ENCODE measurements at places on chromosomes 13 and 19.

GRCh38 chr19:23558541-23558940, 128.5 kb downstream of the ZNF675 start:
- no peak for DNase-seq

DNA sequence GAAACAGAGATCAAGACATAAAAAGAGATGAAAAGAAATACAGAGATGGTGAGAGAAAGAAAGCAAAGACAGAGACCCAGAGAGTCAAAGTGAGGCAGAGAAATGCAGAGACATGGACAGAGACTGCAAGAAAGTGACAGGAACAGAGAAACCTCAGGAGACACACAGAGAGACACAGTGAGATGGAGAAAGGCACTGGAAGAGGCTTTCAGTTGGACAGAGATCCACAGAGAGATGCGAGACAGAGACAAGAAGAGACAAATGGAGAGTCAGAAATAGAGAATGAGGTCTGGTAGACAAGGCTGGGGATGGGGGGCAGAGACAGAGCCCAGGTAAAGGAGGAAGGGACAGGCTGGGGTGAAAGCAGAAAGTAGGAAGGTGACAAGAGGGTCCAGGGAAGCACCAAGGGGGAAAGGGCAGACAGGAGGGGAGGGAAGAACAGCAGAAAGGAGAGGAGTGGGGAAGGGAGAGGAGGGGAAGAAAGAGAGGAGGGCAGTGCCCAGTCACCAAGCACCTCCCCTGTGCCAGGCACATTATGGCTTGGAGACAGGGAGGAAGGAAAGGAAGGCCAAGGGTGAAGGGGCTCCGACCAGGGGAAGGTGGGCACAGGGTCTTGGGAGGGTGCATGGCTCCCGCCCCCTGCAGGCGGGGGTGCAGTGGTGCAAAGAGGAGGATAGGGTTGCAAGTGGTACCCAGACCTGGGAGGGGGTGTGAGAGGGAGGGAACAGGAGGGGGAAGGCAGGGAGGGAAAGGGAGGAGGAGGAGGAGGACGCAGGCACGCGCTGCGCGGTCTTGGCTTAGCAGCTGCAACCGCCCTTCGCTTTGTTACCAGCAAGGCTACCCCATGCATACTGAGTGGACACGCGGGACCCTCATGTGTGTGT, 38.4 kb downstream of the DEDD2 start:
- DNase-seq = peak; percentile 3

DNA sequence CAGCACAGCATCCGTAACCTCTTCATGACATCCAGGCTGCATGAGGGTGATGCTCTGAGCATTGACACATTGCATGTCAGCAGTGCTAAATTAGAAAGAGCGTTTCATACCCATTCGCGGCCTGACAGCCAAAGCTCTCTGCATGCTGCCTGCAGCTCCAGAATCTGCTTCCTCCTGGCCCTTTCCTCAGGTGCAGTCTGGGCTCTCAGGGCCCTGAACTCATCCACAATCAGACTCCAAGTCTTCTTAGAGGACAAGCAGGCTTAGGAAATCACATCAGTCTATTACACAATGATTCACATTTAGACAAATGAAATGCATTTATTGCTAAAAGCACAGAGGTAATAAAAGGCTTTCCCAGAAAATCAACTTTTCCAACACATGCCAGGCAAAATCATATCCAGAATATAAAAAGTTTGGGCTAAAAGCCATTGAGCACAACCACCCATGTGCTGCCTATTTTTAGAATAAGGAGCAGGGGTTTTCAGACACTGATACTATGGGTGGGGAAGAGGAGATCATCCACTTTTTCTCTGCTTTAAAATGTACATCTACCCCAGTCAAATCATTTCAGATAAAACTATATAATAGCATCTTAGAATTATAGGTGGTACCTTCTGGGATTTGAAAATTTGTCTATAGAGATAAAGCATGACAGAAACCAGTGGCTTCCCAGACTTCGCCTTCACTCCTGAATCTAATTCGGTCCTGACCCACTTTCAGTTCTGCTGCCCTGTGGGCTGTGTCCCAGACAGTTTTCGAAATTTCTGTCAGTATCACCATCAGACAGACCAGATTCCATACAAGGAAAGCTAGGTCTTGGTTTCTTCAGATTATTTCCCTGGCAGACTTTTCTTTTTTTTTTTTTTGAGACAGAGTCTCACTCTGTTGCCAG, 109.3 kb downstream of the COL4A2 start:
- DNase-seq = no peak

- no peak for DNase-seq
These were observed 5.6 kb downstream of the USF2 start for GRCh38 chr19:35274323-35274722.

DNA sequence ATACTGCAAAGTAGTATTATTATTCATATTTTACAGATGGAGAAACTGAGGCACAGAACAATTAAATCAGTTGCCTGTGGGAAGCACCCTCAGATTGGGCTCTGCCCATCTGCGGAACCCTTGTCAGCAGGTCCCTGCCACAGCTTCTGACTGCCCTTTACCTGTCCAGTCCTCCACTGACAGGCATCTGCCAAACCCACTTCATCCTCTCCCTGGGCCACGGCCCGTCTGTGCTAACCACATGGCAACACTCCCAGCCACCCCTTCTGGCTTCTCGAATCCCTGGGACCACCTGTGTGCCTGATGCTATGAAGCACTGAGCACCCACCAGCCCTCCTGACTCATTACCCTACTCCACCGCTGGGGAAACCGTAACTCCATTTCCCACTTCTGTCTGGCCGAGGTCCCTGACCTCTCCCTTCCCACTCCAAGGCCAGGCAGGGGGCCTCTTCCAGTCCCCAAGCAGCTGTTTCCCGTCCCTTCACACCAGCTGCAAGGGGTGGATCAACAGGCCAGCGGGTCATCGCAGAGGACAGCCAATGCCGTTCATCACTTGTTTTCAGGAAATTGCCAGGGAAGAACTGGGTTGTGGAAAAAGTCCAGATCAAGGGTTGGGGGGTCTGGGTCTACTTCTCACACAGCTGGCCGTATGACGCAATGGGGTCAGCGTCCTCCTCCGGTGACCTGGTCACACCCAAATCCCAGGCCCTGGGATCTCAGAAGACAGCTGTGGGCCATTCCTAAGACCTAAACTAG, 2.5 kb downstream of the KANK3 start:
- DNase-seq = no peak

DNA sequence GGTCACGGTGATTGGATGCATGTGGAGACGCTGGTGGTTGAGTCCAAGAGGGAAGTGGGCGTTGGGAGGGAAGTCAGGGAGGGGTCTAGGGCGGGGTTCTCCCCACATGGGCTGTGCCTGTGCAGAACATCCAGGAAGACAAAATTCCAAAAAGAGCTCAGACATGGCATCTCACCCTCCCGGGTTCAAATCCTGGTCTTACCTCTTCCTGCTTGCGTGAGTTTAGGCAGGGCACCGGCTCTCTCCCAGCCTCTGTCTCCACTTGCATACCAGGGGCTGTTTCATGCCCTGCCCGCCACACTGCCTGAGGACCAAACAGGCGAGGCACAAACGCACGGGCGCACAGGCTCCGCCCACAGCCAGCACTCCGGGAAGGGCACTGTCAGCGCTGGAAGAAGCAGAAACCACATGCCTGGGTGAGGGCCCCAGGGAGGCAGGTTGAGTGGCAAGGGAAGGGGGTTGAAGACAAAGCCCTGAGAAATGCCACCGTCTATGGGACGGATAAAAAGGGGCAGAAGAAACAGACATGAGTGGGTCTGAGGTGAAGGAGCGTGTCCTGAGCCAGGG, 123.6 kb upstream of the SOX1 start:
- DNase-seq = no peak

DNA sequence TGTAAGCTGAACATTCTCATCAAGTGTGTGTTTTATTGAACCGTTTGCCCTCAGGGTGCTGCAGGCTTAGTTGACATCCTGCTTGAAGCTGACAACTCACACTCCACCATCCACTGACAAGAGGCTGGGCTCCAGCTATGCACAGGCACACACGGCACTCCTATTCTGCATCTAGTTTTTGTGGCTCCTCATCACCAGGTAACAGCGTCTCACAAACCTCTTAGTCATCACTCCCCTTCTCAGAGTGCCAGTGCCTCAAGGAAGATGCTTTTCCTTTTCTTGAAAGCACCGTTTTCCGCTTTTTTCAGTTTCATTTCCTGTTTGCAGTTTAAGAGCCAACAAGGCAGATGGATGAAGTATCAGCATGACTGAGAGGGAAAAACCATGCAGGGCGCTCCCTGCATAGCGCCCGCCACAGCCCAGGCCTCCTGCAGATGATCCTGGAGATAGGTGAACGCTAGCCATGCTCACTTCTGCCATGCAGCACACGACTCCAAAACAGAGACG, 491.2 kb downstream of the COG6 start:
- DNase-seq = no peak

DNA sequence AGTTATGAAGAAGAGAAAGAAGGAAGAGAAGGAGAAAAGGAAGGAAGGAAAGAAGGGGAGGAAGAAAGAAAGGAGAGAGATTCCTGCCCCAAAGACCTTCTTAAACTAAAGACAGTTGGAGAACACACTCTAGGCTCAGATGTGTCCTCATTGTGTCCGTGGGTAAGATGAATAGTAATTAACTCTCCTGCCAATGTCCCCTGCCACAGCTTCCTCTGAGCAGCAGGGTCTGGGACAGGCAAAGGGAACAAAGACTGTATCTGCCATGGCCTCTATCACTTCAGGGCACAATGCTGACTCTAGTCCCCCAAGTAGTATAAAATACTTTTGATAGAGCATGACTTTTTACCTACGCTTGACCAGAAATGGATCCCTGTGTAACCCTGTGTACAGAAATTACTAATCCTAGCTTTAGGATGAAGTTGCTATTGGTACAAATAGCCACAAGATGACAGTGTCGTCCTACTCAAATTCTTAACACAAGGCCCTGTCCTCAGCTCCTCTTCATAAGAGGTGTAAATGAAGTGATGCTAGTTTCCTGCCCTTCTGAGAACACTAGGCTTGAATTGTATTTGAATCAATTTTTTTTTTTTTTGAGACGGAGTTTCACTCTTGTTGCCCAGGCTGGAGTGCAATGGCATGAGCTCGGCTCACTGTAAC, 186.2 kb upstream of the GPR12 start:
- peak; percentile 56 for DNase-seq

- no peak for DNase-seq
These were observed 293.9 kb upstream of the HTR2A start for GRCh38 chr13:47190696-47191305.

DNA sequence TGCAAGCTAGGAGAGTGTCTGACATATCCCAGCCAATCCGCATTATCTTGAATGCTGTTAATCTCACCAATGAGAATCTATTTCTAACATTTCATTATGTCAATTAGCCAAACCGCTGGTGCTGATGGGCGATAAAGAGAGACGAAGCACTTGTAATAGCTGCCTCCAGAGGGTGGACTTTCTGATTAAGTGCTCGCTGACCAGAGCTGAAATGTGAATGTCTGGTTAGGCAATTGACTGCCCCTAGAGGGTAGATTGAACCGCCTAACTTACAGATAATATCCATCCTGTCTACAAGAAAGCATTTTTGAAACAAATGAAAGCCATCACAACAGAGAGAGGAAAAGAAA, 552 bp upstream of the GRWD1 start:
- DNase-seq = peak; percentile 95

DNA sequence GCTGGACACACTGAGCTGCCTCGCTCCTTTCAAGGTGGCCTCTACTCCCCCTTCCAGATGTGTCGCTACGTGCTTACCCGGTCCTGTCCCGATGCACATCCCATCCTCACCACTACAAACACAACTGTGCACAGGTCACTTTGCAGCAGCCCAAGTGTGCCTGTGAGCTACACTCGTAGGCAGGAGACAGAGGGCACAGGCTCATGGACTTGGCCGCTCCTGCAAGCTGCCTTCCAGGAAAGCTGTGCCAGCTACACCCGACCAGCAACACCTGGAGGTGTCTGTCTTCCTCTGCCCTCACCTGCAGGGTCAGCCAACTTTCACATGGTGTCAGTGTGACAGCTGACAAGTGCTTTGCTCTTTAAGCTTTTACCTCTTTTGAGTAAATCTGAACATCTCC, 15.4 kb downstream of the CARS2 start:
- no peak for DNase-seq

GRCh38 chr13:84834201-84834600, 951.9 kb upstream of the SLITRK1 start:
- DNase-seq = no peak

GRCh38 chr13:94313321-94313910, 166.1 kb downstream of the DCT start:
- no peak for DNase-seq

- no peak for DNase-seq
These were observed 34.5 kb downstream of the ZMYM2 start for GRCh38 chr13:19993024-19993423.

Data from NCI-H524 treated with DMSO at 0.1 percent for 48 hours (cell line).